ENCODE measurements at places on chromosomes 5 and 9. TPM values are rescaled to one million over a fixed set of nuclear protein-coding genes. Genes with fewer than 3 reads are reported as not detected.

The TNFSF15 gene
- total RNA-seq: 1.5 TPM

The NR5A1 gene
- total RNA-seq: not detected

The NTRK2 gene
- total RNA-seq: 3.3 TPM

GRCh38 chr5:159504857-159505304, 174.6 kb upstream of the IL12B start:
- no peak for DNase-seq

DNA sequence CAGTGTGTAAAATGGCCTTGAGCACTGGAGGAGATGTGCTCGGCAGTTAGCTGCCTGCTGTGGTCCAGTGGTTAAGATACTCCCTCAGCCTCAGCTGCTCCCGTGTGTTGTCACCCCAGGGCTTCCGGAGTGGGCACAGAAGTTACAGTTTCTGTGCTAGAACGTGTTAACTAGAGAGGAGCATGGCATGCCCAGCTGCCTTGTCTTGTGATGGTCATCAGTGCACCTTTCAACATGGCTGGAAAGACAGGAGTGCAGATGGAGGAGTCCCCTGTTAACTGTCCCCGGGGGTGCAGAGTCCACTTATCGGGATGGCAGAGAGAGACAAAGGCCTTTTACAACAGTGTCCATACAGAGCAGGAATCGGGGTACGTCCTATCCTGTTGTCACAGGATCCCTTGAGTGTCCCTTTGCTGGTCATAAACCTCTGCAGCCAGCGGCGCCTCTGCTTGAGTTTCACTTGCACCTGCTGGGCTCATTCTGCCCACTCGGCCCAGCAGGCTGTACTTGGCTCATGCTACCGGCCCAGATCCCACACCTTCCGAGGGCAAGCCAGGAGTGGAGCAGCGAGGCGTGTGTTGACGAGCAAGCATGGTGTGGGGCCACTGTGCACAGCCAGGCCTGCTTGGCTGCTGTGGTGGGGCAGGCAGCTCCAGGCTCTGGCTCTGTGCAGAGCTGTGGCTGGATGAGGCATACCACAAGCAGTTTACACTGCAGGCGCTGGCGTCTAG, 112.6 kb downstream of the EHMT1 start:
- no peak for DNase-seq

Data from esophagus squamous epithelium (tissue), 5 donors.